ENCODE measurements at places on chromosomes 6 and 20.

DNA sequence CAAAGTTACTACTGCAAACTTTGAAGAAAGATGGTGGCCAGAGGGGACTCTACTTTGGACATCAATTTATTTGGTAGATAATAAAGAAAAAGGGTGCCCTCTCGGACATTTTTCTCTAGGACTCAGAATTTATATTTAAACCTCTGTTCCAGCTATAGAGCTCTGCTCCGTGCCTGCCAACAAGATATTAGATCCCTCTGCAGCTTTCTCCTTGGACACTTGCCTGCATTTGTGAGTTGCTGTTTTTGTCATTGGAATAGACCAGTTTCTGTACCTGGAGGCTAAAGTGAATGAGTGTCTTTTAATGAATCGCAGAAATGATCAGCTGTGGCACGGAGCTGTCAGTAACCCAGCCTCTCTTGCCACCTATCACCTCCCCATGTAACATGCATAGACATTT is 253.5 kb downstream of the NRN1 start:
- DNase-seq: no peak

DNA sequence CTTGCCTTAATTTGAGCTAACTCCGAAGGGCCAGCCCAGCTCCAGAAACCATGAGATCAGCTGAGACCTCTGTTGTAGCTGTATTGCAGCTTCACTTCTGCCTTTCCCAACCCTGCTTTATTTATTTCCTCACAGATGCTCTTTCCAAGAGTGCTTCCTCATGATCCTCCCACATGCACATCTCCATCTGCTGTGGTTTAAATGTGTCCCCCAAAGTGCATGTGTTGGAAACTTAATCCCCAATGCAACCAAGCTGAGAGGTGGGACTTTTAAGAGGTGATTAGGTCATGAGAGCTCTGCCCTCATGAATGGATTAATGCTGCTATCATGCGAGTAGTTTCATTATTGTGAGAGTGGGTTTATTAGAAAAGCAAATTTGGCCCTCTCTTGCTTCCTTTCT is 164.4 kb upstream of the TAB2 start:
- no peak for DNase-seq

GRCh38 chr6:85797993-85798392 is 155.3 kb upstream of the SYNCRIP start:
- no peak for DNase-seq

DNA sequence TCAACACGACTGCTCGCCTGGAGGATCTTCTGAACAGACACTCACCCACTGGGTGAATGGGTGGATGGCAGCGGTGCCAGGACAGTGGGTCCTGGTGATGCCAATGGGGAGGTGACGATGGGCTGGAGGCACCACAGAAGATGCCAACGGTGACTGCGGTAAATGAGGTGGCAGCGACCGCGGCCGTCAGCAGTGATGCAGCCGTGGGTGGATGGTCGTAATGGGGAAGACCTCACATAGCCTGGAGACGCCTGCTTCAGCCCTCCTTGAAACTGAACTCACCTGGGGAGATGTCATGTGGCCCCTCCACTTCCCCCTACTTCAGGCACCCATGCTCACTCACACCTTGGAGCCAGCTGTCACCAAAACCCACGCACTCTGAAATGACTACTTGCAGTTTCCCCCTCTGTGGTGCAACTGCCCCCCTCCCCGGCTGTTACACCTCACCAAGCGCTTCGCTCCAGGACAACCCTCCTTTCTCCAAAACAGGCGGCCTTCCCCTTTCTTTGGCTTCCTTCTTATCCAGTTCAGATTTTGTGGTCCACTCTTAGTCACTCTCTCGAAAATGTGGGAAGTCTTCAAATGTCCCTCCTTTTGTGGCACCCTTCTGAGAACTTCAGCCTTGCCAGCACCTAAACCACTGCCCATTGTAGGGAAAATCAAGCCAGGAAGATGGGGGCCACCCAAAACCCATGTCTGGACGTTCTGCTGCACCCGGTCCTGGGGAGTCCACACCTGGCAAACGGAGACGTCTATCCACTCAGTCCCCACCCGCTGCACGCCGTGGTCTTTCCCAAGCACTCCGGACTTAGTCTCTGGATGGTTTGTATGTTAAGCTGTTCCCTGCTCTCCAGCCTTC is 10.4 kb upstream of the ABHD16B start:
- DNase-seq: no peak

DNA sequence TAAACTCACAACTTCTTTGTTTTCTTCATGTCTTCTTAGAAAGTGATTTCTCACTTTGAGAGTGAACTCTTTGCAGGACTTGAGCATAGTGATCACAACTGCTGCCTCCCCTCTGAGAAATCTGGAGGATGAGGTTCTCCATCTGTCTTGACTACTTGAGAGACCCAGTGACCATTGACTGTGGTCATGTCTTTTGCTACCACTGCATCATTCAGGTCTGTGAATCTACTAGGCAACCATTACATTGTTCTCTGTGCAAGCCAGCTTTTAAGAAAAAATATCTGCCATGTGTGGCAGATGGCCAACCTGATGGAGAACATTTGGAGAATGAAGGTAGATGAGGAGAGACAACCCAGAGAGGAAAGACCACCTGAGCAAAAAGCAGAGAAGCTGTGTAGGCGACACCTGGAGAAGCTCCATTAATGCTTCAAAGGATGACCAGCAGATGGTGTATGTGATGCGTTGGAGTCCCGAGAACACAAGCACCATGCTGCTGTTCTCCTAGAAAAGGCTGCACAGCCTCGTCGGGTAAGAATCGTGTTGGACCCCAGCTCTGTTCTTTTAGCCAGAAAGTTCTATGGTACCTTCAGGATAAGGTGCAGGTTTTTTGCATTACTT is 25.1 kb upstream of the TRIM26 start:
- DNase-seq: peak; percentile 19

DNA sequence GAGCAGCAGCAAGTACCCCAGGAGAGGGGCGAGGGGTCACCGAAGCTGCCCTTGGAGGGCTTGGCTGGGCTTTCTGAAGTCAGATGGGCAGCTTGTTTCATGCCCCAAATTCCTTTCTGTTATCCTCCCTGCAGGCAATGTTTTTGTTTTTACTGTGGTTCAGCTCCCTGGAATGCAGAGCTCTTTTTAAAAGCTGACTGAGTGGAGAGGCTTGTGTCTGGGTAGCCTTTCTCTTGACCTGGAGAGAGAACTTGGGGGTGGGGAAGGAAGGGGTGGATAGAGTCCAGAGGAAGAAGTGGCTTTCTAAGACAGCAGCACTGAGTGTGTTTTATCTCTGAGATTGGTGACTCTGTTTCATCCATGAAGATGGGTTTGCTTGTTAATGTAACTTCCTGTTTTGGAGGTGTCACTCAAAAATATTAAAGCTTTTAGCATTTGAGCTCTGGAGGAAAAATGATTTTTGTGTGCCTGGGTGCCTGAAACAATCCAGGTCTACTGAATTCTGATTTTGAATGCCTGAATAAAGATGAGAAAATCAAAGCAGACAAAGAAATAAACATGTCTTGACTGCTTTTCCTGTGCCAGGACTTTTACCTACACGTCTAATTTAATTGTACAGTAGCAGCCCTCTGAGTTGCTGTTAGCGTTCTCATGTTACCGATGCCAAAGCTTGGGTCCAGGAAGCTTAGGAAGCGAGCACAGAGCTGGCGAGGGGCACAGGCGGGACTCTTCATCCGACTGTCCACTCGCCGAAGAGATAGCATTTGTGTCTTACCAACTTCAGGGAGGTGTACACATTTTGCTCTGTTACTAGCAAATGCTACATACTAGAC is 78.2 kb upstream of the EEF1E1 start:
- DNase-seq: peak; percentile 92

- DNase-seq: no peak
These were observed 210.3 kb upstream of the TSHZ2 start for GRCh38 chr20:52761867-52762266.

DNA sequence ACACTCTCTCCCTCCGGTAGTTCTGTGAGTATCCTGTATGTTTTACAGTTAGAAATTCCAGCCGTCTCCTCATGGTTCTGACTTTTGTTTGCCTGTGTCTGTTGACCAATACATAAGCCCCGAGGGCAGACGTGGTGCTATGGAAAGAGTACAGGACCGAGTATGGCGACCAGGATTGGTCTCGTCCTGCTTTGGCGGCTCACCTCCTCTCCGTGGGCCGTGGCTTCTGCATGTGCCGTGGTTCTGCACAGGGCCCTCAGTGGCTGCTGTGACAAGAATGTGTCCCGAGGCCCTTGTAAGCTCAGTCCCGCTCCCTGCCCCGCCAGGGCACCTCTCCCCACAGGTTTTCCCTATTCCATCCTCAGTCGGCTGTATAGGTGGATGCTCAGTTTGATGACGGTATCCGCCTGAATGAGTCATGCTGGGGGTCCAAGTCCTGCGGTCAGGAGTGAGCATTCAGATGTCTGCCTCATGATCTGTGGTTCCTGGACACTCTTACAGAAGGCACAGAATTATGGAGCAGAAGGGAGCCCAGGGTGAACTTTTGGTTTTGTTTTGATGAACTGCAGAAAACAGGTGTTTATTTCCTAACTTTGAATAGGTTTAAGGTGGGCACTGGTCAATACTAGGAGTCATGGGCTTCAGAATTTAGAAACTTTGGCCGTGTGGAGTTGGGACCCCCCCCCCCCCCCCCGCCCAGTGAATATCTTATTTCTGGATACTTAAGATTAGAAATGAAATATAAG is 1.2 kb downstream of the ARFGAP1 start:
- peak; percentile 79 for DNase-seq

GRCh38 chr6:112842330-112842685 is 495.2 kb downstream of the RFPL4B start:
- DNase-seq: no peak

DNA sequence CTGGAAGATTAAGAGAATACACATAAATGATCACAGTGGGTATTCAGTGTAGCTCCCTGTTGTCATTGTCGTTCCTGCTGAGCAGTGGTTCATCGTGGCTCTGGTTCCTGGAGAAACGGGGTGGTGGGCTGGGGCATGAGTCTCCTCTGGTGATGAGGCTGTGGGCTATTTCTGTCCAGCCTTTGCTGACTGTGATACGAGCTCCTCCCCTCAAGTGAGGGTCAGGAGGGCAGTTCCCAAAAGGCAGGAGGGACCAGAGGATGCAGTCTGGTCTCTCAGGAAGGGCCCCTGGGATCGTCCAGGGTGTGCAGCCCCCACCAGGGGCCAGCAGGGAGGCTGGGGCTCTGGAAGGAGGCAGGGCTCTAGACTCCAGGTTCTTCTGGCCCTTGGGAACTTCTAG is 31.1 kb upstream of the DLGAP4 start:
- DNase-seq: no peak

DNA sequence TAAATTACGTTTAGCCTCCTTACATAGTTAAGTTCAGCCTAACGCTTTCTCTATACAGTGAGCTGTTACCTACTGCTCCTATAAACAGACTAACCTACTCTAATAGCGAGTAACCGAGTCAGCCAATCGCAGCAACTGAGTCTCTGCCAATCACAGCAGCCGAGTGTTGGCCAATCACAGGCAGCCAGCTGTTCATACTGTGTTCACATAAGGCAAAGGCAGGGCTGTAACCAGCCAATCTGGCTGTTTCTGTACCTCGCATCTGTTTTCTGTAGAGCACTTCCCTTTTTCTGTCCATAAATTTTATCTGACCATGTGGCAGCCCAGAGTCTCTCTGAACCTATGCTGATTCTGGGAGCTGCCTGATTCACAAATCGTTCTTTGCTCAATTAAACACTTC is 263.9 kb upstream of the JARID2 start:
- DNase-seq: no peak

DNA sequence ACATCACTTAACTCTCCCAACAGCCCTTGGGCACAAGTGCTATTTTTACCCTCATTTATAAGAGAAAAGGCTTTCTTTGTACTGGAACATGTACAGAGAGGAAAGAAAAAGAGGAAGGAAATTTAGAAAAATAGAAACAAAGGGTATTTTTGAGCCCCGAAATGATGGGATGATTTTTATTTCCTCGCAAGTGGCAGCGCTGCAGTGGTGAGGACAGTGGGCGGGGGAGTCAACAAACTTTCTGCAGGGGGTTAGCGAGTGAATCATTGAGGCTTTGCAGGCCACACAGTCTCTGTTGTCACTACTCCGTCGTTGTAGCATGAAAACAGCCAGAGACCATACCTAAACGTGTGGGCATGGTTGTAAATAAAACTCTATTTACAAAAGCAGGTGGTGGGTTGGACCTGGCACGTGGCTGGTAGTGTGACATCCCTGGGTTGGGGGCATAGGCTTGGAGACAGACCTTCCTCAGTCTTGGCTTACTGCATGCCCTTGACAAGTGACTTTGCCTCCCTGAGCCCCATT is 25.5 kb upstream of the OCSTAMP start:
- no peak for DNase-seq

DNA sequence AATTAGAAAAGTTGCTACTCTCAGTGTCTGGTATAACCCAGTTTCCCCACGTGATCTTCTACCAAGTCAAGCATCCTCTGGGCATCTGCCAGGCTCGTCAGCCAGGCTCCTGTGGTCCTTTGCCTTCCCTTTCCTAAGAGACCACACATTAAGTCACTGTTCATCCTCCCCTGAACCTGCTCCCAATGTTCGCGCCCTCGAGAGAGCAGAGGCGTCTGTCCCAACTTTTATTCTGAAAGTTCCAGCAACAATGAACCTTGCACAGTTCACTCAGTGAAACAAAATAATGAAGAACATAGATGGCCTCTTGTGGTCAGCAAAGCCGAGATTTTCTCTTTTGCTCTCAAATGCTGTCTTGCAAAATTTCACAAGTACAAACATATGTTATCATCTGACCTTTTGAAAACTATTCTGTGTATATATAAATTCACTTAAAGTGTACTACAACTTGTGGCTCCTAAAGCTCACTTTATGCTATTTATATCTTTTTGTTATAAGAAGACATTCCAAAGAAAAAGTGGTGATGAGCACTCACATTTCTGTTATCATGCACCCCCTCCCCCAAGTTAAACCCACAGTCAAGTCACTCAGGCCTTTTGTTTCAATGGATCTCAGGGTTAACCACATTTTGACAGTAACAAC is 39.2 kb upstream of the NHSL1 start:
- no peak for DNase-seq

GRCh38 chr20:41168281-41169161 is 31.2 kb downstream of the PLCG1 start:
- no peak for DNase-seq

- peak; percentile 60 for DNase-seq
These were observed 102.6 kb upstream of the TNFAIP3 start for GRCh38 chr6:137764464-137764863.

DNA sequence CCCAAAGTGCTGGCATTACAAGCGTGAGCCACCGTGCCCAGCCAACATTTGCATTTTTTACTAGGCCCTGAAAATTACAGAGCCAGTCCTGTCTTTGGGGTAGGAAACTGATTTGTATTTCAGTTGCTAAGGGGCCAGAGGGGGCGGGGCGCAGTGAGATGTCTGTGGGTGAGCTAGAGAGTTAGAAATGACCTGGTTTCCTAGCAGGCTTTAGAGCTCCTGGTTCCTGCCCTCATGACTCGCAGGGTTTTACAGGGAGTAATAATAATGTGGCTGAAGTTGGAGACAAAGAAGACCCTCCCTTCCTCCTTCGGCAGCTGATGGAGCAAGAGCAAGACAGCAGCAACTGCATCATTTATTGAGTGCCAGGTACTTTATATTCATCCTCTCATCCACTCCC is 131.5 kb downstream of the TFAP2C start:
- no peak for DNase-seq

DNA sequence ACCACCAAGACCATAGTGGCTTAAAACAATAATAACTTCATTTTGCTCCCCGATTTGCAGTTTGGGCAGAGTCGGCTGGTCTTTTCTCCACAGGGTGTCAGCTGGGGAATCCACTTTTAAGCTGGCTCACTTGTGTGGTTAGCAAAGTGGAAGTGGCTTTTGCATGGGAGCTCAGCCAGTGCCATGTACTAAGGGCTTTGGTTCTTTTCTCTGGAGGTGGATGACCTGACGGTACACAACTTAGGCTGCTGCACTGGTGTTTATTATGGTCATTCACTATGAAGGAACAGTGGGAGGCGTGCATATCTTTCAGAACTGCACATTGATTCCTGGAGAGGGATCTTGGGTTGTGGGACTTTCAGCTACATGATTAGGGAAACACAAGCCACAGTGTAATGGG is 141.0 kb downstream of the OR2B2 start:
- no peak for DNase-seq
